CD4-positive, alpha-beta T cell (primary cell): ENCODE measurements at places on chromosomes 5 and 9. TPM values are rescaled to one million over a fixed set of nuclear protein-coding genes. Genes with fewer than 3 reads are reported as not detected.
A peak's percentile ranks its signal among the peaks of the same experiment; 100 is the strongest.

Gene FANCC
- total RNA-seq: 6.3 TPM

- DNase-seq: no peak
These were observed 269.7 kb downstream of the MLLT3 start for GRCh38 chr9:20352591-20352990.

Gene IL9
- not detected for total RNA-seq

DNA sequence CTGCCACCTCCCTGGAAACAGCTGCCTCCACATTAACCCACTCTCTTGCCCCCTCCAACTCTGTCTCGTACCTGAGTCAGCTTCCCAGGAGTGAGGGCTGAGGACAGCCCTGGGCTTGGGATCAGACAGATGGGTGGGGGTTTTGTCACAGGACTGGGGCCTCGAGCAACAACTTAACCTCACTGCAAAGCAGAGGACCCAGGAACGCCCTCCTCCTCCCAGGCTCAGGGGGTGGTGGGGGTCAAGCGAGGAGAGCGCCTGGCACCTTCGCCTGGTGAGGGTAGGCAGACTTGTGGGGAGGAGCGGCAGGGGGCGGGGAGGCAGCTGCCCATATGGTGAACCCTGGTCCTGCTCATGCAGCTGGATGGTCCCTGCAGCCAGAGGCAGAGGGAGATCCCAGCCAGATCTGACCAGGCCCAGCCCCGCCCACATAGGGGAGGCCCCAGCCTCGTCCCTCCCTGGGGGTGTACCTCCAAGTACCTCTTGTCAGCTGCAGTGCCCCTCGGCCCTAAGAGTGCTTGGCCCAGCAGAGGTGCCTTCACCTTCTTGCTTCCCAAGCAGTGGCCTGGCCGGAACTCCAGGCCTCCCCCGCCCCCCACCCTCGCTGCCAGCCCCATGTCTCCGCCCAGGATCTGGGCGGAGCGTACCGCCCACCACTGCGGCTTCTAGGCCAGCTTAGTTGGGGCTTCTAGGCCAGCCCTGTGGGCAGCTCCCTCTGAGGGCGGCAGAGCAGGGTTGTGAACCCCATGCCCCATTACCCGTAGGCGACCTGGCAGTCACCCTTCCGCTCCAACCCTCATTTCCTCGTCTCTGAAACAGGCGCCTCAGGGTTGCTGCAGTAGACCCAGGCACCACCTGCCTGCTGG lies at the start of gene SARDH:
Gene SARDH (minus strand): TSS at position 579 of the 866 bp plus-strand sequence. CDS start 4,179 bp downstream, outside the sequence.
- no peak for DNase-seq

GRCh38 chr5:149873896-149874295 lies 70.7 kb downstream of the PDE6A start:
- DNase-seq: no peak

Gene S1PR3
- total RNA-seq: 0.31 TPM

DNA sequence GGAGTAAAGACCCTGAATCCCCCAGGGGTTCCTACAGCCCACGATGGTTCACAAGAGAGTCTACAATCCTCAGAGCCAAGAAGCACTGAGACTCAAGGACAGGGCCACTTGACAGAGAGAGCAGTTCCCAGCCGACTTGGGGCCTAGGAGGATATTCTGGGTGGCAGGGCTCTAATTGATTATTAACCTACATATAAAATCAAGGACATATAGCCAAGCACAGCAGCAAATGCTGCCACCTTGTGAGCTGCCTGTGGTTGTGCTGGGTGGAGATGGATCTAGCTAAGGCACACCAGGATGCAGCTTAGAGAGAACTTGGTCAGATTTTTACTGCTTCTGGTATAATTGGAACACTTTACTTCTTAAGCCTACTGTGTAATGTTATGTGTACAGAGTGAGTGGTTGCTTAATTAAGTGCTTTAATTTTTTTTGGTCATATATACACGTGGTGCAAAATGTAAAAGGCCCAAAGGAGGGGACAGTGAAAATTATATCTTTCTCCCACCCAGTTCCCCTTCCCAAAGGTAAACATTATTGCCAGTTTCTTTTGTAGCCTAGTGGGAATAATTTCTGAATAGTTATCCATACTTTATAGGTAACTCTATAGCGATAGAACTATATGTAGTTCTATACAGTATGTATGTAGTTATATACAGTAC lies 78.8 kb downstream of the F2RL2 start:
- DNase-seq: peak; percentile 79

- DNase-seq: no peak
These were observed 68.9 kb upstream of the ANKRD55 start for GRCh38 chr5:56302027-56302426.

- DNase-seq: no peak
These were observed 15.8 kb upstream of the HMHB1 start for GRCh38 chr5:143796125-143796524.

DNA sequence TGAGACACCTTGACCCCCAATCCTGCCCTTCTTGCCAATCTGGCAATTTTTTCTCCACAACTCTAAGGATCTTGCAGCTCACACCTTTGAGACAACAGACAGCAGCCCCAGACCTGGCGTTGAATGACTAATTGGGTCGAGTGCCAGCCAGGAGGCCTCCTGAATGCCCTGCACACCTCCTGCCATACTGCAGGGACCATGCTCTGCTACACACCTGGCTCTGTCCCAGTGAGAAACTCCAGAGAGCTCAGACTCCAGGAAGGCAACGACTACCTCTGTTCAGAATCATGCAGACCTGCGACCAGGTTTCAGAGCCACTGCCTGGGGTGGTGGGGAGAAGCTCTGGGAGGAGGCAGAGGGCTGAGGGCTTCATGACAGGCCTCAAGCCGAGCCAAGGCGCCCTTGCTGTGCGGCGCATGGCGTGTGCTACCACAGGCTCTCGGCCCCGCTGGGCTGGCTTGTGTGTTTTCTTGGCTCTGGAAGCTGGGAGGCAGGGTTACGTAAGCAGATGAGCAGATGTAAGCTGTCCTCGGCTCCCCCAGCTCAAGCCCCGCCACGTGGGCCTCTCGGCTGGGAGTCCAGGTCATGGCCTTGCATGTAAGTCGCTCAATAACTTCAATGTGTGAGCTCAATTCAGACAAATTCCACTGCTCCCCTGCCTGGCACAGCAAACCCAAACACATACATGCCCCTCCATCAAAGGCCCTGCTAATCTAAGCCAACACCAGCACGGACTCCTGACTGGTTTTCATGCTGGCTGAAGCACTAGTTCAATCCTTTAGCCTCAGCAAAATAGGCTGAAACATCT lies 27.5 kb downstream of the B4GALT1 start:
- DNase-seq: no peak

Gene PCDHGA4
- 0.08 TPM for total RNA-seq
